Activated naive CD4-positive, alpha-beta T cell treated with anti-CD3 and anti-CD28 coated beads for 36 hours (primary cell): ENCODE measurements at places on chromosomes 16 and 17.

DNA sequence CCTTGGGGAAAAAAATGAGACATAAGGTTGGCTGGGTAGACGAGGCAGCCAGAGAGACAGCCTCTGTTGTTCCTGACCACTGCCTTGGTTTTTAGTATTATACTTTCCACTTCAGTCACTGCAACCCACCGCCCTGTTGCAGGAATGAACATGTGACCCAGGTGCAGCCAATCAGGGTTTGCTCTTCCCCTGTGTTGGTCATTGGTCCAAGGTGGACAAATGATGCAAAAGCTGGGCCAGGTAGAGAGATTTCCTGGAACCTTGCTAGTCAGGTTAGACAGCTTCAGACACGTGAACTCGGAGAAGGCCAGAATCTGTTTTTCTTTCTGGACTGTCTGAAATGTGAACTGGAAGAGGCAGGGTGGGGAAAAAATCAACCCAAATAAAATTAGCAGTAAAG, 452.4 kb upstream of the RBFOX1 start:
- no peak for DNase-seq
- no peaks in the 10 kb centered on the region for H3K4me1 ChIP-seq
- no peaks in the 10 kb centered on the region for H3K27me3 ChIP-seq
- no peak overlapping the region for H3K27ac ChIP-seq
- no peaks in the 10 kb centered on the region for H3K36me3 ChIP-seq
- no peak overlapping the region for H3K4me3 ChIP-seq

- DNase-seq, result no peak
- H3K4me1 ChIP-seq, result no peaks in the 10 kb centered on the region
- H3K27me3 ChIP-seq, result no peaks in the 10 kb centered on the region
- no peak overlapping the region for H3K4me3 ChIP-seq
- no peak overlapping the region for H3K27ac ChIP-seq
These were observed 199.3 kb upstream of the TBX2 start for GRCh38 chr17:61200339-61200715.

DNA sequence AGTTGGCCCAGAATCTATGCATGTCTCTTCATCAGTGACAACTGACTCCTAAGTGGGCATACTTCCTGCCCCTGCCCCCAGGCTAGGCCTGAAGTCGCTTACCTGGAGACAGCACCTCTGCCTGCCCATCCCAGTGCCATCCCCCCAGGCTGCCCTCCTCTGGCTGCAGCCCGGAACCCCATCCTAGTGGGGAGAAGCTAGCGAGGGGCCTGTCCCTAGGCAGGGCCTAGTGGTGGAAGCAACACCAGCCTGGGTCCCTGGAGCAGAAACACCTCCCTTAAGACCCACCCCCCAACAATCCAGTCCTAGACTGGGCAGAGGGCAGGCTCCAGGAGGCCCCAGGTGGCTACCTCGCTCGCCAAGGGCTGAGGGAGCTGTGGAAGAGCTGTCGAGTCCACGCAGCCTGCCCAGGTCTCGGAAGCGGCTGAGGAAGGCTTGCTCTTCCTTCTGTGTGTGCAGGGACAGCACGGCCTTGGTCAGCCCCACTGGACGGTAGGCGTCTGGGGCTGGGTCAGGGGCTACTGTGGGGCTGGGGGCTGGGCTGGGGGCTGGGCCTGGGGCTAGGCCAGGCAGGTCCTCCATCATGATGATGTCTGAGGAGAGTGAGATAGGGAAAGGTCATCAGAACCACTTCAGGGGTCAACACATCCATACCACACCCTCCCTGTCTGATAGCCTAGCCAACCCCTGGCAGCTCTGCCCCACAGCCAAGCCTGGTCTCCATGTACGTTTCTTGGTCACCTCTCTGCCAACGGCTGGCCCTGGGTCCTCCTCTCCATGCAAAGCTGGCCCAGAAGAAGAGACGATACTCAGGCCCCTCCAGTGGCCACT, 7.6 kb downstream of the PER1 start:
- peaks cover 39% of the 10 kb centered on the region for H3K36me3 ChIP-seq
- H3K27ac ChIP-seq, result no peak overlapping the region

GRCh38 chr16:83733301-83733700, 74.5 kb upstream of the HSBP1 start:
- no peak overlapping the region for H3K4me3 ChIP-seq
- H3K36me3 ChIP-seq, result no peaks in the 10 kb centered on the region
- H3K27me3 ChIP-seq, result peaks cover 4% of the 10 kb centered on the region
- H3K4me1 ChIP-seq, result no peaks in the 10 kb centered on the region

DNA sequence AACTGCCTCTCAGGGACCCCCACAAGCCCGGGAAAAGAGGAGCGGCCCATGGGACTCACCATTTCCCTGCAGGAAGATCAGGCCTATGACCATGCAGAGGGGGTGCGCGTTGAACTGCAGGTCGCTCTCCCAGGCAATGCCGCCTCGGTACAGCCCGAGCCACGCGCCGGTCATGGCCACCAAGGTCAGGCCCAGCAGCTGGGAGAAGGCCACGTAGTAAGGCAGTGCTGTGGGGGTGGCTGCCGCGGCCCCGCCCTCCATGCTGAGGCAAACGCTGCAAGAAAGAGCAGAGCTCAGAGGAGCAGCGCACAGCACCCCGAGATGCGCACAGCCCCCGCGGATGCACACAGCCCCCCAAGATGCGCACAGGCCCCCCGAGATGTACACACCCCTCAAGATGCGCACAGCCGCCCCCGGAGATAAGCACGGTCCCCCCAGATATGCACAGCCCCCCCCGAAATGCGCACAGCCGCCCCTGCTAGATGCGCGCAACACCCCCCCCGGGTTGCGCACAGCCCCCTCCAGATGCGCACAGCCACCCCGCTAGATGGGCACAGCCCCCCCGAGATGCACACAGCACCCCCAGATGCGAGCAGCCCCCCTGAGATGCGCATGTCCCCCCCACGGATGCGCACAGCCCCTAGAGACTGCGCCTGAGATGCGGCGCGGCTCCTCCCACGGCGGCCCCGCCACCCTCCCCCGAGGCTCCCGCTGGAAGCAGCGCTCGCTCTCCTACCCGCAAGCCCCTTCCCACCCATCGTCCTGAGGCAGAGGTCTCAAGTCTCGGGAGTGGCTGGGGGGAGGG, 8.6 kb downstream of the CYB561 start:
- DNase-seq, result no peak
- no peak overlapping the region for H3K27ac ChIP-seq

GRCh38 chr17:34228781-34229180, 26.3 kb upstream of the CCL2 start:
- no peak for DNase-seq
- H3K4me1 ChIP-seq, result no peaks in the 10 kb centered on the region
- H3K36me3 ChIP-seq, result no peaks in the 10 kb centered on the region
- H3K27me3 ChIP-seq, result peaks cover 31% of the 10 kb centered on the region

DNA sequence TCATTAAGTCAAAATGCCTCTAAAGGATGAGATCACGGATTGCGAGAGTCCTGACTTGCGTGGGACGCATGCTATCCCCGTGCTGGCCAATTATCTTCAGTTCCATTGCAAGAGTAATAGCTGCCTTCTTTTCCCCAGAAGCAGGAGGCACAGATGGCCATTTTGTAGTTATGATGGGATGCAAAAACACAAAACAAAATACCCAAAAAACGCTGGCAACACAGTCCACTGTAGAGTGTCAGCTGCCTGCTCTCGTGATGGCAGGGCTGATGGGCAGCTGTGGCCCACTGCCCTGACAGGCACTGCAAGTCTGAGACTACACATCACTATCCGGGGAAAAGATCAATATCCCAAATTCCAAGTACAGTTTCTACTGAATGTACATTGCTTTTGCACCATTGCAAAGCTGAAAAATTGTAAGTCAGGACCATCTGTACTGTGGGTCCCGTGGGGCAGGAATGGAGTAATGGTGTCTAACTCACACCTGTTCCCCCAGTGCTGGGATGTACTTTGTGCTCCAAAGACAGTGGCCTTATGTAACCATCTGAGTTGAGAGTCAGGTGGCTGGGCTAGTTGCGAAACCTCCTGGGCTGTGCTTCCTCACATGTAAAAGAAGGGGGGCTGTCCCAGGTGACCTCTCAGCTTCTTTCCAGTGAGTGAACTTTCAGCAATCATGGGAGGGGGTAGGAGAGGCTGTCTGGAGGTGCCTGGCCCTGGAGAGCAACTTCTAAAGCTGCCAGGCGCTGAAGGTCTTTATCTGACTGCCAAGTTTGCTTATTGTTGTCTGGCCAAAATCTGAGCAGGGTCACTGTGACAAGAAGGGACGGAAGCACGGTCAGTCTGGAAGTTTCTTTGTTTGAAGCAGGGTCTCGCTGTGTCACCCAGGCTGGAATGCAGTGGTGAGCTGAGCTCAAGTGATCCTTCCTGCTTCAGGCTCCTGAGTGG, 4.7 kb downstream of the SLC47A1 start:
- no peak for DNase-seq
- H3K27me3 ChIP-seq, result peaks cover 14% of the 10 kb centered on the region
- H3K4me1 ChIP-seq, result peaks cover 7% of the 10 kb centered on the region
- H3K4me3 ChIP-seq, result no peak overlapping the region
- H3K27ac ChIP-seq, result no peak overlapping the region

GRCh38 chr17:6394055-6394606, 40.8 kb downstream of the AIPL1 start:
- no peaks in the 10 kb centered on the region for H3K4me1 ChIP-seq
- peaks cover 38% of the 10 kb centered on the region for H3K27me3 ChIP-seq
- no peak for DNase-seq
- no peak overlapping the region for H3K27ac ChIP-seq
